ENCODE measurements at places on chromosomes 6 and 20.

DNA sequence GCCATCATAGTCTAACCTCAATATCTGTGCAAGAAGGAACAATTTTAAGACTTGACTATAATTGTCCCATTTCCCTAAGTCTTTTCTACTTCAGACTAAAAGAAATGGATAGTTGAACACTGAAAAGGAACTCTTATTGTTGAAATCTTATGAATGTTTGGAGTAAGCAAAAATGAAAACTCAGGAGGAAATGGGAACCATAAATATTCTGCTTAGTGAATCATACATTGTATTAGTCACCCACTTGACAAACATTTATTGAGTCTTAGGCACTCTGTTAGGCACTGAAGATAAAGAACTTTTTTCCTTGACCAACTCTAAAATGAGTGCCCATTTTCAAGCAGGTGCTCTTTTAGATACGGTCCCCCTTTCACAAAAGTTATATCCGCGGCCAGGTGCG is 8.7 kb downstream of the CCDC170 start:
- no peak for ATAC-seq

DNA sequence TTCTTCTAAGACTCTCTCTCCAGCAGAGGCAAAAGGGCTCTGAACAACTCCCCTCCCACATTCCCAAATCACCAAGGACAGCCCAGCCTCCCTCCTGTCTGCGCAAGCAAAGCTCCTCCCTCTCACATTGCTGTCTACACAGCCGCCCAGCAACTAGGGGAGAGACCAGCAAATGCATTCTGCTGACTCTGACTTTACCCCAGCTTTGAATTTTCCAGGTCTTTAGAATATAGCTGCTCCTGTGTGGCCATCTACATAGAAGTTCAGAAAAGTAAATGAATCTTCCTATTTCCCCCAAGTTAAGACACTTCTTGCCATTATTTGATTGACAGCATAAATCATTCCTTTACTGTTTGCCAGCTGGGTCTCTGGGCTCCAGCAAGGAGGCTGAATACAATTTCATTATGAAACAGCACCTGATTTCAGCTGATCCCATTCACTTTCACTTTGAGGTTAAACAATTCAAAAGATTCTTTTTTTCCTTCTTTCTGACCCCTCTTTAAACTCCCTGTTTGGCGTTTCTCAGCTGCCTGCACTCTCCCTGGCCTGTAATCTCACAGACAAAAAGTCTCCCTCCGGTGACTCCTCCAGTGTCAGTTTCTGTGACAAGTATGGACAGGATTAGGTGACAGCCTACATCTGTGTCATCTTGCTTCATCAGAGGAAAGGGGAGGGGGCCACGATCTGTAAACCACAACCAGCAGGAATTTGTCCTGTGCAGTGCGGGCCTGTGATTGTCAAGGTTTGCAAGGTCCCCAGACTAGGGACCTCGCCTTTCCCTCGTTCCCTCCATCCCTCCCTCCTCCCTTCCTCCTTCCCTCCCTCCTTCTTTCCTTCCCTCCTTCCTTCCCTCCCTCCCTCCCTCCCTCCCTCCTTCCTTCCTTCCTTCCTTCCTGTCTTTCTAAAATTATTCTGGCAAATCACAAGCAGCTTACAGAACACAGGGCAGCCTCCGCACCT is 205.6 kb upstream of the RIN2 start:
- no peak for ATAC-seq

DNA sequence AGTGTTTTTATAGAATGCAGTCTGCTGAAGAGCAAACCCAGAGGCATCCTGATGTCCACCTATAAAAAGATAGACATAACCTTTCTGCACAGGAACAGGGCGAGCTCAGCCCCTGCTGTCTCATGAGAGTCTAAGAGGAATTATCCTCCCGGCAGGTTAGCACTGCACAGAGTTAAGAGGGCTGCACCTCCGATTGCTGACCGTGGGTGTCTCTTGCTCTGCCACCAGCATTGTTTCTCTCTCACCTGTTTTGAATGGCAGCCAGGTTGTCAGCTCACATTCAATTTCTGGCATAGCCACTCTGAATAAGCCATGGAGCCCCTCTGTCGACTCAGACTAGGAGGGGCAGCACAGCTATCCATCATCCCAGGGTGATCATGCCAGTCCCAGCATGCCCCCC is 211.2 kb downstream of the PHACTR1 start:
- no peak for ATAC-seq

DNA sequence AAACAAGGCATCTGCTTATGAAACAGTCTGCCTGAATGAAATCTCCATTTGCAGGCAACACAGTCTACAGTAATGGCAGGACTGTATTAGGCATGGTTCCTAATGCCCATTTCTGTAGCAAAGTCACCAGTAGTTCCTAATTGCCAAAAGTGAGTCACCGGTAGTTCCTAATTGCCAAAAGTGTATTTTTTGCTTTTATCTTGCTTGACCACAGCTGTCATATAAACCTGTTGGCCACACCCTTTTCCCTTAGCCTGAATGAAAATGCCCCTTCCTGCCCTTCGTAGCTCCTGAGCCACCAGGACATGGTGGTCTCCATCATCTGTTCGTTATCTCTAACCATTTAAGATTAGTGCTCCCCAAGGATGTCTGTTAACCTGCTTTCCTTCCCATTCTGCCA is 34.5 kb downstream of the MTHFD1L start:
- ATAC-seq, result no peak

GRCh38 chr20:7792150-7792869 is 147.9 kb downstream of the HAO1 start:
- ATAC-seq, result no peak

DNA sequence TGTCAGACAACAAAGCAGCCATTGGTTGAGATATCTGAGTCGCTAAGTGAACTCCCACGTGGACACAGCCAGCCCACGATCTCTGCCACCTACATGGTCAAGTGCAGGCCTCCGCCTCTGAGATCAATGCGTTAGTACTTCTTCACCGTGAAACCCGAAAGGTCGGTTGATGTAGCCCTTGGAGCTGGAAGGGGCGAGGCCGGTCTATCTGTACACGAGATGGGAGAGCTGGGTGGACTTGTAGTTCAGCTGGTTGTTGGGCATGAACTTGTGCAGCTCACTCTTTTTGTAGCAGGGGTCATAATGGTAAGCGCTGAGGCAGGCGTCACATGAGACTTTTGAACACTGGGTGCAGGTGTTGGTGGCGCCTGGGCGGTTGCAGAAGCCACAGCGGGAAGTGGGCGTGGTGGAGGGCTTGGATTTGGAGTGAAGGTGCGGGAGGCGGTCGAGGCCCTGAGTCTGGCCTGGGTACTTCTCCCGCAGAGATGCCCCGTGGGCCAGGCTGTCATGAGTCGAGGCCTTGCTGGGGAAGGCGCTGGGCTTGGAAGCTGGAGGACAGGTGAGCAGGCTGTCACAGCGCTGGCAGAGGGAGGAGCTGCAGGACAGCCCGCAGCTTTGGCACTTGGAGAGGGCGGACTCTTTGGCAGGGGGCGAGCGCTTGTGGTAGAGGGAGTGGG is 9.8 kb downstream of the SPATA2 start:
- no peak for ATAC-seq

Measured in activated CD4-positive, CD25-positive, alpha-beta regulatory T cell treated with anti-CD3 and anti-CD28 coated beads, Interleukin-2, amount 50 U/mL, for 24 hours (primary cell).